ENCODE measurements at places on chromosomes 12 and 14.

- no peak for DNase-seq
Measured at GRCh38 chr12:76649099-76649498, 89.5 kb upstream of the OSBPL8 start.

DNA sequence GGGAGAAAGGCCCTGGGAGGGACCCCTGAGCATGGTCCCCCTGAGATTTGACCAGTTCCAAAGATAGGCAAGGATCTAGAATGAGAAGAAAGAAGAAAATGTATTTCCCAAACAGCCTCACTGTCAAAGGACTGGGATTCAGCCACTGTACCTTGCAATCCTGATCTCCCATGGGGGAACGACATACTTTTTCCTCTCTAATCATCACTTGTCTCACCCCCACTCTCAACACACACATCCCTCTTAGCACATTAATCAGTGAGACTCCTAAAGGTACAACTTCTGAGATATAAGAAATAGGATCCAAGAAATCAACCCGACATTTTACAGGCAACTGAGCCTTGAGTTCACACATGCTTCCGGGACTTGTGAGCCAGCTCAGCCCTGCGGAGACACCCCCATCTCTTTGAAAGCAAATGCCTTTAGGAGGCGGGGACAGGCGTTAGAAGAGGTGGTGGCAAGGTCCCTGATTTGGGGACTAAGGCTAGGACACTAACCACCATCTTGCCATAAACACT, 1.4 kb downstream of the MAP3K9 start:
- peak; percentile 43 for DNase-seq

DNA sequence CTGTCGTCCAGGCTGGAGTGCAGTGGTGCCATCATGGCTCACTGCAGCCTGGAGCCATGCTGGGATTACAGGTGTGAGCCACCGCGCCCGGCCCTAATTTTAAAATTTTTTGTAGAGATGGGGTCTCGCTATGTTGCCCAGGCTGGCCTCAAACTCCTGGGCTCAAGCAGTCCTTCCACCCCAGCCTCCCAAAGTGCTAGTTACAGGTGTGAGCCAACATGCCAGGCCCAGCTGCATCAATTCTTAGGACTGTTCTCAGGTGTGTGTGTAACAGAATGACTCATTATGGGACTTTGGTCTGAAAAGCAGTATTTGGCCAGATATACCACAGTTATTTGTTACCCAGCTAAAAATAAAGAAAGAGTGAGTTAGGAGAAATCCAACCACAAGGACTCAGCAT, 17.4 kb downstream of the LETMD1 start:
- no peak for DNase-seq

DNA sequence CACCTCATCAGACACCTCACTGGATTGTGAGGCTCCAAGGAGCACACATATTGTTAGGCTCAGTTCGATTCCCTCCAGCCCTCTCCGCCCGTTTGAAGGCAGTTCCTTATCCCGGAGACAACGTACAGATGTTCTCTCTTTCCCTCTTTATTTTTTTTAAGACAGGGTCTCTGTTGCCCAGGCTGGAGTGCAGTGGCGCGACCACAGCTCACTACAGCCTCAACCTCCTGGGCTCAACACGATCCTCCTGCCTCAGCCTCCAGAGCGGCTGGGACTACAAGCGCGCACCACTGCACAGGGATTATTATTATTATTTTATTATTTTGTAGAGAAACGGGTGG, 718 bp upstream of the TROAP start:
- DNase-seq: no peak

DNA sequence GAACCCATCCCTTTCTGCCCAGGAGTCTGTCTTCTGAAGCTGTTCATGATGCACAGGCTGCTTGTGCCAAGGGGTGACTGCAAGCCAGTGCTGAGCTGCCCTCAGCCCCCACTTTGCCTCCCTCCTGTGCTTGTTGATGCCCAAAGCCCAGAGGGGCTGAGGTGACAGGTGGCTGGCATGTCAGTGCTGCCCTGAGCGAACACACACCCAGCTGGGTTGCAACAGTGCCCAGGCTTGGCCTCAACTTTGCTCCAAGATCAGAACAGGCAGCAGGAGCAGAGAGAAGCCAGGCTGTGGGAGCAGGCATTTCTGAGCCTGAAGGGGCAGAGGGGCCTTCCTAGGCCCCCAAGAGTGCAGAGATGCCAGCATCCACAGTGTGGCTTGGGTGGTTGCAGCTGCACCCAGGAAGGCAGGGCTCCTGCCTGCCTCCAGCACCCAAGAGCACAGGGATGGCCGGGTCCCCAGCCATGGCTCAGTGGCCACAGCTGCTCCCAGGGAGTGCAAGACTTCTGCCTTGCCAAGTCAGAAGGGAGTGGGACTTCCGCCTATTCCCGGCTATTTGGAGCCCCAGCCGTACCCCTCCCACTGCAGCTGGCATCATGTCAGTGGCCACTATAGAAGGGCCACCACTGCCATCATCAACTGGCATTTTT, 83.1 kb downstream of the SLC16A7 start:
- no peak for DNase-seq

Data from HuH-7.5 (cell line).